ENCODE measurements at places on chromosomes 16 and 17.

DNA sequence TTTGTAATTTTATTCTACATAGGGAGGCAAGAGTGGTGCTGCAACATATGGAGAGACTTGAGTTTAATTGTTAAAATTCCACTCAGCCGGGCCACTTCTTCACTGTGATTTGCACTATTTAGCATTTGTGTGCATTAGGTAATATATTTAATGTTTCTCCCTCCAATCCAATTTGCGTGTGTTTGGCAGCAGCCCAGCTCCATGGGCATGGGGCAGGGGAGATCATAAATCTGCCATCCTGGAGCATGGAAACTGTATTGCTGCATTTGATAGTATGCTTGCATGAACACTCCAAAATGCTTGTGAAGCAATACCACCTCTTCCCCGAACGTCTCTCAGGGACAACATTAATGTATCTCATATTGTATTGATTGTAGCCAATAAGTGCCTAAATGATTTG lies 339.1 kb upstream of the RBFOX1 start:
- no peak for DNase-seq

- no peak for DNase-seq
Observed at GRCh38 chr17:13374203-13375143, 227.3 kb downstream of the HS3ST3A1 start.

GRCh38 chr17:62921817-62922216 lies 44.2 kb upstream of the TANC2 start:
- no peak for DNase-seq

DNA sequence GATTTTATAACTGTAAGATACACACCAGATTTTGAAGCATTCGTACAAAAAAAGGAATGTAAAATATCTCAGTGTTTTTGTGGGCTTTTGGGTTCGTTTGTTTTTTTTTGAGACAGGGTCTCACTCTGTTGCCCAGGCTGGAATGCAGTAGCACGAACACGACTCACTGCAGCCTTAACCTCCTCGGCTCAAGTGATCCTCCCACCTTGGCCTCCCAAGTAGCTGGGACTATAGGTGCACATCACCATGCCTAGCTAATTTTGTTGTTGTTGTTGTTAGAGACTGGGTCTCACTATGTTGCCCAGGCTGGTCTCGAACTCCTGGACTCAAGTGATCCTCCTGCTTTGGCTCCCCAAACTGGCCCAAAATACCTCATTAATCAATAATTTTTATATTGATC lies 15.9 kb downstream of the STAT5B start:
- no peak for DNase-seq

DNA sequence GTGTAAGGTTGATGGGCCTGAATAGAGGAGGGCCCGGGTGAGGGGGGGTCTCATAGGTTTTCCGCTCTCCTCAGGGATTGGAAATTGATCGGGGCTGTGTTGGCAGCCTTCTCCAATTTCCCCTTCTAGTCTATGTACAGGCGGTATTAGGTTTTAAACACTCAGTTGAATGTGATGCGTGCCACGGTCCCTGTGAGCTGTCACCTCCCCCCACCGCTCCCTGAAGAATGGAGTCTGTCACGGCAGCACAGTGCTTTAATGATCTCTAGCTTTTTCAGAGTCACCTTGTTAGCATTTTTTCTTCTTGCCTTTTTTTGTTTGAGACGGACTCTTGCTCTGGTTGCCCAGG lies 800 bp downstream of the COX4I1 start:
- DNase-seq: peak; percentile 27

DNA sequence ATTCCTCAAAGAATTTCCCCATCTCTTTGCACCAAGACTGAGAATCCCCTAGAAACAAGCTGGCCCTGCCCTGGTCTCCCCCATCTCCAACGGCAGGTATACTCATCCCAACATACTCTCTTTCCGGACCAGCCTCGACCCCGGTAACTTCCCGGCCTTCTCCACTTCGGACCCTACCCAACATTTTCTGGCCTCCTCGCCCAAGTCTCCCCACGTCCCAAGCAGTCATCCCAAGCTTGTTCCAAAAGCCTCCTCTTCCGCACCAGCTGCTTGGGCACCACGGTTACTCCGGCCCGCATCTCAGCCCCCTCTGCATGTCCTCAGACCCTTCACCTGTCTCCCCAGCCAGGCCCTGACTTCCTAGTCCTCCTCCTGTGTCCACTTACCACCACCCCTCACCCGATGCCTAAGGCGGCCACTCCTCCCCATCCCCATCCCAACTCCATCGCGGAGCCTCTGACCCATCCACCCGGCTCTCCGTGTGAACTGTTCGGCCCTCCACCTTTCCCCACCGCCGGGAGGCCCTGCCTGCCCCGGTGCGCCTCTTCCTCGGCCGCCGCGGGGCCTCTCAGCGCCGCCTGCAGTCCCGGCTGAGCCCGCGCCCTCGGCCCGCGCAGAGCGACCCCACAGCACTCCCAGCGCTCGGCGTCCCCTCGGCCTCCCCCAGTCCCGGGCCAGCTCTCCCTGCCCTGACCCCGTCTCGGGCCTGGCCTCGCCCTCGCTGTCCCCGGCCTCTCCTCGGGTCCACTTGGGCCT lies 994 bp downstream of the PITPNA start:
- DNase-seq: peak; percentile 35

GRCh38 chr17:77332034-77332971 lies 191.5 kb downstream of the SEC14L1 start:
- no peak for DNase-seq

GRCh38 chr16:35182943-35183550 lies 1723.6 kb downstream of the TP53TG3F start:
- DNase-seq: no peak

GRCh38 chr17:45190503-45191255 lies 29.0 kb downstream of the HEXIM2 start:
- peak; percentile 28 for DNase-seq

- DNase-seq: no peak
Observed at GRCh38 chr17:19330271-19330670, 32.3 kb downstream of the B9D1 start.

DNA sequence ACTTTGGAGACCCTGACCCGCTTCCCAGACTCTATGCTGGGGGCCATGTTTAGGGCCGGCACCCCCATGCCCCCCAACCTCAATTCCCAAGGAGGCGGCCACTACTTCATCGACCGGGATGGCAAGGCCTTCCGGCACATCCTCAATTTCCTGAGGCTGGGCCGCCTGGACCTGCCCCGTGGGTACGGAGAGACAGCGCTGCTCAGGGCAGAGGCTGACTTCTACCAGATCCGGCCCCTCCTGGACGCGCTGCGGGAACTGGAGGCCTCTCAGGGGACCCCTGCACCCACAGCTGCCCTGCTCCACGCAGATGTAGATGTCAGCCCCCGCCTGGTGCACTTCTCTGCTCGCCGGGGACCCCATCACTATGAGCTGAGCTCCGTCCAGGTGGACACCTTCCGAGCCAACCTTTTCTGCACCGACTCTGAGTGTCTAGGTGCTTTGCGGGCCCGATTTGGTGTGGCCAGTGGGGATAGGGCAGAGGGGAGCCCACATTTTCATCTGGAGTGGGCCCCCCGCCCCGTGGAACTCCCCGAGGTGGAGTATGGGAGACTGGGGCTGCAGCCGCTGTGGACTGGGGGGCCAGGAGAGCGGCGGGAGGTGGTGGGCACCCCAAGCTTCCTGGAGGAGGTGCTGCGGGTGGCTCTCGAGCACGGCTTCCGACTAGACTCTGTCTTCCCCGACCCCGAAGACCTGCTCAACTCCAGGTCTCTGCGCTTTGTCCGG lies 1.1 kb downstream of the KCTD11 start:
- DNase-seq: no peak

- no peak for DNase-seq
Observed at GRCh38 chr17:60079401-60080243, 901 bp upstream of the HEATR6 start.

- DNase-seq: no peak
Observed at GRCh38 chr16:89233678-89234490, 16.4 kb downstream of the ZNF778 start.

- no peak for DNase-seq
Observed at GRCh38 chr17:67435122-67435521, 58.0 kb downstream of the PITPNC1 start.
